Glutamatergic neuron (in vitro differentiated cells): ENCODE measurements at places on chromosomes 5 and 9.

- no peak for DNase-seq
Observed at GRCh38 chr9:22124263-22125011, 115.3 kb upstream of the CDKN2B start.

- DNase-seq = peak; percentile 60
Observed at GRCh38 chr5:72817076-72817481, 618 bp downstream of the TNPO1 start.

- no peak for DNase-seq
Observed at GRCh38 chr5:35877655-35878054, 21.0 kb downstream of the IL7R start.

- DNase-seq = peak; percentile 69
Observed at GRCh38 chr5:120457839-120458507, 6.1 kb upstream of the PRR16 start.

DNA sequence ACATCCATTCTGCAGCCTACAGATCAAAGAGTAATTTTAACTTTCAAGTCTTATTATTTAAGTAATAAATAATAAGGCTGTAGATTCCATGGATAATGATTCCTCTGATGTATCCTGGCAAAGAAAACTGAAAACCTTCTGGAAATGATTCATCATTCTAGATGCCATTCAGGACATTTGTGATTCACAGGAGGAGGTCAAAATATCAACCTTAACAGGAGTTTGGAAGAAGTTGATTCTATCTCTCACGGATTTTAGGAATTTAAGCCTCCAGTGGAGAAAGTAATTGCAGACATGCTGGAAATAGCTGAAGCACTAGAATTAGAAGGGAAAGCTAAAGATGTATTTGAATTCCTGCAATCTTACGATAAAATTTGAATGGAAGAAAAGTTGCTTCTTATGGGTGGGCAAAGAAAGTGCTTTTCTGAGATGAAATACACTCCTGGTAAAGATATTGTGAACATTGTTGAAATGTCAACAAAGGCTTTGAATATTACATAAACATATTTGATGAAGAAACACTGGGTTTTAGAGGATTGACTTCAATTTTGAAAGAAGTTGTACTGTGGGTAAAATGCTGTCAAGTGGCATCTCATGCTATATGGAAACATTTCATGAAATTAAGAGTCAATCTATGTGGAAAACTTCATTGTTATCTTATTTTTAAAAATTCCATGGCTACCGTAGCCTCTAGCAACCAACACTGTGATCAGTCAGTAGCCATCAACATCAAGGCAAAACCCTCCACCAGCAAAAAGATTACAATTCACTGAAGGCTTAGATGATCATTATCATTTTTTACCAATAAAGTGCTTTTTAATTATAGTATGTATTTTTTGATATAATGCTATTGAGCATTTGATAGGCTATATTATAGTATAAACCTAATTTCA is 1141.0 kb downstream of the CDH12 start:
- no peak for DNase-seq

DNA sequence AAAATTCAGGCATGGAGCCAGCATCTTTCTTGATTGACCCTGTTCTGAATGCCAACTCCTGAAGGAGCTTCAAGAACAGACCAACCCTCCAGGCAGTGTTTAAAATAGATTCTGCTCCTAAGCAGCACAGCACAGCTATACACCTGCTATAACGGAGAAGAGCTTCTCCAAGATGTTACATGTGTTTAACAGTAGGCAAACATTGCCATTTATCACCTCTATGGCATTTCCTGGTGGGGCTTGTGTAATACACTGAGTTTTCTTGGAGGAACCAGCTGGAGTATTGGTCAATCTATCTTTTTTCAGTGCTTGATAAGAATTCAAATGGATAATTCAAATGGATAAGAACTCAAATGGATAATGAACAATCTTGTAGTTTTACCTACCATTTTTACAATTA is 615.1 kb downstream of the CDH12 start:
- DNase-seq = no peak

DNA sequence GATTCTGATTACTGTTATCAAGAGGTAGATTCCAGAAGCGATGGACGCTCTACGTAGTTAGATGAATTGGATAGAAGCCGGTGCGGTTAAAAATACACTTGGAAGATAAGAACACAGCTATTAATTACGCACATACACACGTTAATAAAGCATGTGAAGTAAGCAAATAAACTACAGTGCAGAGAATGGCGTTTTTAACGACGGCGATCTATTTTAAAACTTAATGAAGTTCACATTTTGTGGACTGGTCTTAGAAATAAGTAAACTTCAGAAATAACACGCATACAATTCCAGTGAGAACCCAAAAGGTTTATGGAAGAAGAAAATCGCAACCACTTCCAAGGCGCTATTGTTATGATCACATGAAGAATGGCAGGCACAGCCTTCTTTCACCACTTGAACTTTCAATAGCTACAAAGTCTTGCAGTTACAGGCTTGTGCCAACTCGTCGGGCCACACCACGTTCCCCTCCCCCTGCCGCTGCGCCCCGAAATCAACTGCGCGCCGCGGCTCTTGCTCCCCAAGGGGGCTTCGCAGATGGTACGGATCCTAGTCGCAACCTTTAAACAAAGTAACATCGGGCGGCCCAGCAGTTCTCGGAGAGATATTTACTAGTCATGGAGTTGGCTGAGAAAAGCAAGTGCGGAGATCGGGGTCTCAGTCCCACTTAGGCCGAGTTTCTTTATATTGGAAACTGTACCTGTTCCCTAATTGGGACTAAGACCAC is 866 bp upstream of the SEMA6A start:
- peak; percentile 40 for DNase-seq

GRCh38 chr5:105501315-105501714 is 1938.7 kb upstream of the NUDT12 start:
- no peak for DNase-seq

DNA sequence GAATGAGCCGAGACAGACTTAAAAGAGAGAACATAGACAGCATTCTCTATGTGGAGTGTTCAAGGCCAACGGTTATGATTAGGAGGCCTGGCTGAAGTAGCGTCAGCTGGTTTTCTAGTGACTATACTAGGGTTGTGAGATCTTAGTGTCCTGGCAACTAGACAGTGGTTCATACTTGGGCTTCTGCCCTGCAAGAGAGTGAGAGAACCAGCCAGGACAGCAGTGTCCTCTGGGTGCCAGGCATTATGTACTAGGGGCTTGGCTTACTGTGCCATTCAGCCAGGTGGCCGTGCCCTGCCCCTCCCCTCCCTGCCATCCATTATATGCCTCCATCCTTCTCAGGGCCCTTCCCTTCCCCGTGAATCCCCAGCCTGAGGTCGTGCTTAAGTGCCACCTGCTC is 56.8 kb downstream of the TRIO start:
- no peak for DNase-seq

DNA sequence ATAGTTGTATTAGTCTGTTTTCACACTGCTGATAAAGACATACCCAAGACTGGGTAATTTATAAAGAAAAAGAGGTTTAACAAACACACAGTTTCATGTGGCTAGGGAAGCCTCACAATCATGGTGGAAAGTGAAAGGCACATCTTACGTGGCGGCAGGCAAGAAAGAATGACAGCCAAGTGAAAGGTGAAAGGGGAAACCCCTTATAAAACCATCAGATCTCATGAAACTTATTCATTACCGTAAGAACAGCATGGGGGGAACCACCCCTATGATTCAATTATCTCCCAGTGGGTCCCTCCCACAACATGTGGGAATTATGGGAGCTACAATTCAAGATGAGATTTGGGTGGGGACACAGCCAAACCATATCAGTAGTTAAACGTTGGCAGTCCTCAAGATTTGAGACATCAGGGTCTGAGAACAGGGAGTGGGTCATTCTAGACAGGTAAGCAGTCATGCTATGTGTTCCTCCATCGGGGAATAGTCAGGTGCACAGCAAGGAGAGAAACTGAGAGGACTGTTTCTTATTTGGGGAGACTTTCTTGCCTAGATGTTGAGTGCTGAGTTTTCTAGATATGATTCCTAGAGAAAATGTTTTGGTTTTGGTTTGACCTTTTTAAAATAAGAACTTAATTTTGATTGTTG is 45.8 kb upstream of the ENTREP1 start:
- no peak for DNase-seq

- DNase-seq = no peak
Observed at GRCh38 chr9:134850611-134851010, 30.0 kb upstream of the FCN2 start.

GRCh38 chr9:16598316-16598715 is 272.2 kb downstream of the BNC2 start:
- DNase-seq = no peak

- no peak for DNase-seq
Observed at GRCh38 chr9:105059252-105059651, 131.3 kb upstream of the ABCA1 start.

DNA sequence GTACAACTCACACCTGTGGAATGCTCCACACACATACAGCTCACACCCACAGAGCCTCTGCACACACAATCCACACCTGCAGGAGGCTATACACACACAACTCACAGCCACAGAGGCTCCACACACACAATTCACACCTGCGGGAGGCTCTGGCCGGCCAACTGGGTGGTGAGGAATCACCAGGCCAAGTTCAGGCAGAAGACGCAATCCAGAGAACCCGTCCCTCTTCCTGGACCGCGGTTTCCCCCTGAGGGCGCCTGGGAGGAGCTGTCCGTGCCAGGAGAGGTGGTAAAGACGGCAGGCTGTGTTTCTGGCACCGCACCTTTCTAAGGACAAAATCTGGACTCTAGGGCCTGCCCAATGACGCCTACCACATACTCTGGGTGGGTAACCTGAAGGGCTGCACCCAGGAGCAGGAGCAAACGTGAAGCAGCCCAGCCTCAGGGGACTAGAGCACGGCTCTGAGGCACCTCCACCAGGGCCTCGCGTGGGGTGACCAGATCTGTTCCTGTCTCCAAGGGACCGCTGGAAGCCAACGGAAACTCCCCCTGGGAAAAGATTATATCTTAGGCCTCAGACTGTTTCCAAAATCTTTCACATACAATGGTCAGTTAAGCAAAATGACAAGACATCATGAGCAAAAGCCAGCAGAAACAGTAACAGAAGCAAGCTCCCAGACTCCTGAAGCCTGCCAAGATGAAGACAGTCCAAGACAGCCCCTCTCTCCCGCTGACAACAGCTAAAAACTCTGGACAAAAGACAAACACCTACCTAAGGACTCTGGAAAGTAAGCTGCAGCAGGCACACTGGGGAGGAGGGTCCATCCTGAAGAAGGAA is 16.9 kb downstream of the CAMSAP1 start:
- no peak for DNase-seq

GRCh38 chr9:105330201-105330600 is 85.8 kb downstream of the SLC44A1 start:
- no peak for DNase-seq

GRCh38 chr5:169421677-169422076 is 120.7 kb upstream of the SLIT3 start:
- no peak for DNase-seq

GRCh38 chr5:170166101-170166500 is 60.4 kb downstream of the FOXI1 start:
- no peak for DNase-seq

DNA sequence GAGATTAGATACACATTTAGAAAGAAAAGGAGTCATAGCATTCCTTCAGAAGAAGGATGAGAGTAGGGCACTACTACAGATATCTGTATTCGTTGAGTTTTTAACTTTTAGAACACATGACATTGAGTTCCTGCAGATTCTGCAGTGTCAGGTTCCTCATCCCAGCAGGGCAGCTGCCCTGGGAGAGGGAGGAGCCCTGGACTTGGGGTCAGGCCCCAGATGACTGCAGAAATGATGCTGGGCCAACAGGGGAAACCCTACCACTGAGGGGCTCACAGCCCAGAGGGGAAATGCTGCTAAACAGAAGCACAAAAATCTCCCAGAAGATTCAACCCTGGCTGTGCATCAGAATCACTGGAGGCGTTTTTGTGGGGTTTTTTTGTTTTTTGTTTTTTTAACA is 68.9 kb upstream of the TAF1L start:
- DNase-seq = no peak

DNA sequence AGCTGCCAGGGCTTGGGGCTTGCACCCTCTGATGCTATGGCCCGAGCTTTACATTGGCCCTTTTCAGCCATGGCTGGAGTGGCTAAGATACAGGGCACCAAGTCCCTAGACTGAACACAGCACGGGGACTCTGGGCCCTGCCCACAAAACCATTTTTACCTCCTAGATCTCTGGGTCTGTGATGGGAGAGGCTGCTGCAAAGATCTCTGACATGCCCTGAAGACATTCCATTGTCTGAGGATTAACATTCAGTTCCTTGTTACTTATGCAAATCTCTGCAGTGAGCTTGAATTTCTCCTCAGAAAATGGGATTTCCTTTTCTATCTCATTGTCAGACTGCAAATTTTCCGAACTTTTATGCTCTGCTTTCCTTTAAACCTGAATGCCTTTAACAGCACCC is 337.0 kb upstream of the SMC2 start:
- DNase-seq = no peak

GRCh38 chr9:36834736-36835135 is 199.3 kb downstream of the PAX5 start:
- DNase-seq = no peak

DNA sequence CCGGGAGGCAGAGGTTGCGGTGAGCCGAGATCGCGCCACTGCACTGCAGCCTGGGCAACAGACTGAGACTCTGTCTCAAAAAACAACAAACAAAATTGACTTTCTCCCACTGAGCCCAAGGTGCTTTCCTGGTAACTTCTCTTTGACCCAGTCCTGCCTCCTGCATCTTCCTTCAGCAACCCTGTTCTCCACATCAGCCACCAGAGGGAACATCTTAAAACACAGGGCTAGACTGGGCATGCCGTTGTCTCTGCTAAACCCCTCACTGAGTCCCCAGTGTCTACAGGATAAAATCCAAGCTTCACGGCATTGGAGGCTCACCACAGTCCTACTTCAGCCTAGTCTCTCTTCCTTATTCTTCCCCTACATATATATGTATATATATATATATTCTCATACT is 39.8 kb upstream of the KCNMB1 start:
- no peak for DNase-seq

DNA sequence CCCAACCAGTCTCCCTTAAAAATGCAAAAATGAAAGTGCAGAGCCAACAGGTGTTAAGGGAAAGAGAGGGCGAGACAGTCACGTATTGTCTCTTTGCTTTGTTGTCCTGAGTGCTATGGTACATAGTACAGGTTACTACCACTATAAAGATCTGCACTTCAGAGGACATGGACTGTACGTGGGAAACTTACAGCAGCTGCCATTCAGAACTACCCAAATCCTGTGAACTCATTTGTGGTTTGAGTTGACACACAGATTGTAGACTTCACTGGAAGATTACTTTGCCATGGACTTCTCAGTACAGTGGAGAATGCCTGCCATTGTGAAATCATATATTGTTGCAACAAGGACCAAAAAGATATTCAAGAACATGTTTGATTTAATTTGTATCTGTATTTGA is 34.8 kb downstream of the FBXO38 start:
- DNase-seq = no peak

- no peak for DNase-seq
Observed at GRCh38 chr5:14222206-14222605, 79.1 kb downstream of the TRIO start.

GRCh38 chr5:137752905-137753690 is 1.1 kb downstream of the HNRNPA0 start:
- peak; percentile 59 for DNase-seq

GRCh38 chr5:149358294-149358651 is 427 bp downstream of the PCYOX1L start:
- DNase-seq = peak; percentile 59

GRCh38 chr9:72441848-72442607 is 77.0 kb upstream of the ZFAND5 start:
- no peak for DNase-seq

GRCh38 chr9:68577774-68578591 is 37.3 kb upstream of the TMEM252 start:
- DNase-seq = no peak
